ELR (cell line): ENCODE measurements at places on chromosomes 16 and 17.

DNA sequence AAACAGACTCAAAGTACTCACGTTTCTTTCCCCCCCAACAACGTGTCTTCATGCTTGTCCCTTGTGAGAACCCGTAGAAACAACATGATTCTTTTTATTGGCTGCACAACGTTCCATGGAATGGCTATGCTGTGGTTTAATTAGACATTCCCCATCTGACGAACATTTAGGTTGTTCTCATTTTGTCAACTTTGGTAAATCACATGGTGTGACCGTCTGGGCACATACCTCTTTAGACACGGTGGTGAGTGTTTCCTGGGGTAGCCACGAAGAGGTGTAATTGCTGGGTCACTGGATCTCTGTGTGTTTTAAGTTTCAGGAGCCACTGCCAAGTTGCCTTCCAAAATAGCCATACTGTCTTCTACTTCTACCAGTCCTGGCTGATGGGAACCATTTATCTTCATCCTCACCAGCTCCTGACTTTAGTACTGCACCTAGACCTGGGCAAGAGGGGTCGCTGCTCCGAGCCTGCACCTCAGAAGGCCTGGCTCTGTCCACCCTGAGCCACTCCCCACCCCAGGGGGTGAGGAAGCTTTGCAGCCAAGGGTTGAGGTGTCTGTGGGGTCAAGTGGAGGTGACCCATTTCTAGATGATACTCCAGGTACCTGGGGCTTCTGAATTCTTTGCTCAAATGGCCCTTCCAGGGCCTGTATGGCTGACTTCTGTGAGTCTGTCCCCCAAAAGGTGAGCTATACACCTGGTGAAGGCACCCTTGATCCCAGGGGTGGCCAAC lies 84.7 kb downstream of the IRX5 start:
- DNase-seq: no peak

GRCh38 chr16:84617041-84617790 lies 662 bp downstream of the COTL1 start:
- DNase-seq: peak; percentile 52

DNA sequence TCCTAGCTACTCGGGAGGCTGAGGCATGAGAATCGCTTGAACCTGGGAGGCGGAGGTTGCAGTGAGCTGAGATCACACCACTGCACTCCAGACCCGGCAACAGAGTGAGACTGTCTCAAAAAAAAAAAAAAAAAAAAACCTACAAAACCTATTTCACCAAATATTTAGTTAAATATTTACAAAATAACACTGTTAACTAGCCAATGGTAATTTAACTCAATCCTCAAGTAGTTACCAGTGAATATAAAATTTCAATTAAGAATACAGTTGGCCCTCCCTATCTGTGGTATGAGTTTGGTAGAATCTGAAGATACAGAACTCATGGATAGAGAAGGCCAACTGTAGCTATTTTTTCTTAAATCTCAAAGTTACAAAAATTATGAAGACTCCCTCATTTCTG lies 247.4 kb downstream of the SOX9 start:
- DNase-seq: no peak

DNA sequence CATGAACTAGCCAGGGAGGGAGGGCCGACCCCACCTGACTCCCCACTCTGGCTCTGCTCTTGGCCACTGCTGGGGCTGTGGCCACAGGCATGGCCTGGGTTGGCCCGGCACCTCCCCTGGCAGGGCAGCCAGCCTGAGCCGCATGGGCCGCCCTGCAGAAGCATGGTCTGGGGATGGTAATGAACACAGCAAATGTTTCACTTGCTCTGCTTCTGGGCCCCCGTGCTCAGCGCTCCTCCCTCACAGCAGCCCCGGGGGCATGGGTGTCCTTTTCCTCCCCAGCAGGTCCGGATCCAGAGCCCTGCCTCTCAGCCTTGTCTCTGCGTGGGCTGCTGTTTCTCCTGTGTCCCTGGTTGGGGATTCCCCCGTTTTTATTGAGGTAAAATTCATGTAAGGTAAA lies 30.9 kb upstream of the KCNJ12 start:
- no peak for DNase-seq

DNA sequence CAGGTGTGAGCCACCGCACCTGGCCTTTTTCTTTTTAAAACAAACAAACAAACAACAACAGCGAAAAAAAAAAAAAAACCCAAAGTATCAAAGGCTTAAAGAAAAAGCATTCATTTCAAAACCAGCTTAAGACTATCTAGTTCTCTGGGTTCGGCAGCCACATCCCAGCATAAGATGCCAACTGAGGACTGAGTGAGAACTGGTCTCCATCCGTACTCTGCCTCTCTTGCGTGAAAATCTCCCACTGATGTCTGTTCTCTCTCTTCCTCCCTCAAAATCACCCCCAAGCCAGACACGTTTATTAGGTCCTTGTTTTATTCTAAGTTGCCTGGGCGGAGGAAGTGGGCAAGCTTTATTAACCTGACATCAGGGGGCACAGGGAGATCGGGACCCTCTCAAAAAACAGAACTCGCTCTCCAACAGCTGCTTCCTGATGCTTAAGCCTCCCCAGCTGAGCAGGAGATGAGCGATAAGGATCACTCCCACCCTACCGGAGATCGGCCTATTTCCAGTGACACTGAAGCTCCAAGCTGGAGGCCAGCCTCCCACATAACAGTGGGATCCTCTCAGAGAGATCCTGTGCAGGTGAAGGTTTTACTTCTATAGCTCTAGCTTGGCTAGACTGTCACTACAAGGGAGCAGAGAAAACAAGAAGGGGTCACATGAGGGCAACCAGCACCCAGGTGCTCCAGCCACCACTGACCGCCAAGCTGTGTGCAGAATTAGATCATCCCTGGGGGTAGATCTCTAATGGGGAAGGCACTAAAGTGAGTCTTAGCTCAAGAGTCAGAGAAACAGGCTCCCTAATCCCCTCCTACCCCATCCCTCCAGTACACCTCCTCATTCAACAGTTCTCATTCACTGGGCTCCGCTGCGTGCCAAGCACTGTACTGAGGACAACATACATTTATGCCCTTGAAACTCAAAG lies 13.6 kb downstream of the CDC42EP4 start:
- peak; percentile 44 for DNase-seq
